Thyroid gland (tissue), 4 donors: ENCODE measurements at places on chromosomes 2 and 18. TPM values are rescaled to one million over a fixed set of nuclear protein-coding genes. Genes with fewer than 3 reads are reported as not detected.

GRCh38 chr2:26809876-26810577, 24.2 kb downstream of the CENPA start:
- no peaks in the 10 kb centered on the region for H3K4me1 ChIP-seq
- H3K4me3 ChIP-seq = no peak overlapping the region
- no peak for DNase-seq
- H3K27ac ChIP-seq = no peak overlapping the region
- no peaks in the 10 kb centered on the region for H3K36me3 ChIP-seq

DNA sequence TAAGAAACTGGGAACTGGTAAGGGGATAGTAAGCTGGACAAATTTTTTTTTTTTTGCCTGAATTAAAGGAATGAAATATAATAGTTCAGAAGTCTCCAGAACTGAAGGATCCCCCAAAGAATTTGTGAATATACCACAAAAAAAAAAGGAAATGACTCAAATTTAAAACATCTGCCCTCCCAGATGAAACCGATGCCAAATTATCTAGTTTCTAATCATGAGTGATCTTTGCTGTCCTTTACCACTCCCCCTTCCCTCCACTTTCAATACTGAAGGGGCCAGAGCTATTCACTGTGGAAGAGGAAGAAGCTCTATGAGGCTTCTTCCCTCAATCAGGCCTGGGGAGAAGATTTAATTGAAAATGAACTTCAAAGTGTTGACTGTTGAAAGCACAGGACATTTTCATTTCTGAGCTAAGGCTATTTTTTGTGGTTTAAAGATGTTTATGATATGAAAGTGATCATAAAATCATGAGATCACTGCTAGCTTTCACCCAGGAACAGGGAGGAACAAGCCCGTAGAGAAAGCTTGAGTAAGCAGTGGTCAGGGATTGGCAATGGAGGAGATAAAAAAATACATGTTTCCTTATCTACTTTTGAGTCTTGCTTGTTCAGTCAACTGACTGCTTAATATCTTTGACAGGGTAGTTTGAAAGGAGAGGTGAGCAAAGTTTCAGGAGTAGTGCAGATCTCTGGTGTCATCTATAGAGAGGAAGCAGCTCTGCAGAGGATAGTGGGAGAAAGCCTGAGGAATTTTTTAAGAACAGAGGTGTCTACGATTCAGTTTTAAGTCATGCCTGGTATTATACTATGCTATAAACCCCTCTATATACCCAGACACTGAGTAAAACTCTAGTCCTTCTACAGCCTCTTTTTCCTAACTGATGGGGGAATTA, 409.5 kb upstream of the FIGN start:
- no peaks in the 10 kb centered on the region for H3K36me3 ChIP-seq
- no peaks in the 10 kb centered on the region for H3K4me1 ChIP-seq
- DNase-seq = no peak
- H3K27me3 ChIP-seq = no peaks in the 10 kb centered on the region
- no peak overlapping the region for H3K27ac ChIP-seq

GRCh38 chr2:2993172-2993692, 384.4 kb downstream of the EIPR1 start:
- no peak overlapping the region for H3K4me3 ChIP-seq
- no peaks in the 10 kb centered on the region for H3K27me3 ChIP-seq
- DNase-seq = no peak
- no peaks in the 10 kb centered on the region for H3K36me3 ChIP-seq

Gene TXNDC9
- 56.0 TPM for total RNA-seq

DNA sequence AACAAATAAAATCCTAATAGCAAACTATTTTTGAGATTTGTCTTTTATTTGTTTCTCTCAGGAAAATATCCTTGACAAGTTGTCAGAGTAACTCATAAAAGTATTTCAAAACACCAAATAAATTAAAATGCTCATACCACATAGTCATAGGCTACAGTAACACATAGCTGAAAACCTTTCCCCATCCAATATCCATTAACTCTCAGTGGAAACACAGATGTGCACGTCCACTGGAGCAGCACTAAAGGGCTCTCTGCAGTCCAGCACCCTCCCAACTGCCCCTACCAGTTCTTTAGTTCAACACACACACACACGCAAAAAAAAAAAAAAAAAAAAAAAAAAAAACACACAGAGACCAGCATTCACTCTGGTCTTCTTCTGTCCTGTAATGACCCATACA, 879 bp upstream of the XDH start:
- no peak for DNase-seq
- H3K36me3 ChIP-seq = no peaks in the 10 kb centered on the region
- H3K27me3 ChIP-seq = no peaks in the 10 kb centered on the region
- H3K4me3 ChIP-seq = no peak overlapping the region

DNA sequence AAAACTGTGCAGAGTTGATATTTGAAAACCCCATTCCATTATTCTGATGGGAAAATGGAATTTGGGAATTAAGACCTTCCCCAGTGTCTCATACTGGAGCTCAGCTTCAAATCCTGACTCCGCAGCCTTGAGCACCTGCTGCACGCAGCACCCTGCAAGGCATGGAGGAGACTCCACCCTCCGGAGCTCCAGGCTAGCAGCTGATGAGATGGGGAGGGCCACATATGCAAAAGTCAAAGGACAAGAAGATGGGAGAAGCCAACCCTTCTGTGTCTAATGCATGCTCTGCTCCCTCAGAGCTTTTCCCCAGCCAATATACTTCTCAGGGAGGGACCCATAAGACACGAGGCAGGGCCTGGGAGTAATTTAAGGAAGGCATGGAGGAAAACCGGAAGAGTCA, 34.7 kb upstream of the TRIB2 start:
- no peak for DNase-seq
- no peak overlapping the region for H3K4me3 ChIP-seq
- no peaks in the 10 kb centered on the region for H3K27me3 ChIP-seq
- no peaks in the 10 kb centered on the region for H3K4me1 ChIP-seq
- no peak overlapping the region for H3K27ac ChIP-seq

- no peaks in the 10 kb centered on the region for H3K4me1 ChIP-seq
- H3K36me3 ChIP-seq = peaks cover 51% of the 10 kb centered on the region
- H3K27me3 ChIP-seq = no peaks in the 10 kb centered on the region
- no peak overlapping the region for H3K27ac ChIP-seq
Observed at GRCh38 chr2:71150082-71150816, 19.8 kb downstream of the MPHOSPH10 start.

Gene PPP1R1C
- total RNA-seq = 0.78 TPM
